Left kidney (tissue), 8 donors: ENCODE measurements at places on chromosomes 7 and 10. TPM values are rescaled to one million over a fixed set of nuclear protein-coding genes. Genes with fewer than 3 reads are reported as not detected.
A peak's percentile ranks its signal among the peaks of the same experiment; 100 is the strongest.

GRCh38 chr7:106450716-106451115, 165.9 kb upstream of the NAMPT start:
- no peak for DNase-seq

- DNase-seq, result peak; percentile 13
Measured at GRCh38 chr7:79401254-79401653, 52.2 kb downstream of the MAGI2 start.

DNA sequence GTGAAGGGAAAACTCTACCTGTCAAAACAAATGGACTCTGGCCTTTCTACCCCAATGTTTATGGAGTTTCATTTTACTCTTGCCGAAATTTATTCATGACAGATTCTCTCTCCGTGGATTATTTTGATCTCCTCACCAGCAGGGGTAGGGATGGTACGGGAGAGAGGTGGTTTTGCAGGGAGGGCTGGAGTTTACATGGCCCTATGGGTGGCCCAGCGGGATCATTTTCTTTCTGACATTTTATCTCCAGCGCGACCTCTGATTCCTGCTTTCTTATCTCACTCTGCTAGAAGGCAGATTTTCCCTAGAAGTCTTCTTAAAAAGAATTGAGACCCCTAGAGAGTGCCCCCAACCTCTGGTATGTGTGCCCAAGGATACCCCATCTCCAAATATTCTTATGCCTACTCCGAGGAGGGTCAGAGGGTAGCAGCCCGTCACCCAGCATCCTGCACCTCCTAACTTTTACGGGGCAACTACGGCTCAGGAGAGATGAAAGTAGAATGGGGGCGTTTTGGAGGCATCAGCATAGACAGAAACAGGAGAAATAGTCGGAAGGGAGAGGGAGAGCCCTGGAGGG, 10.1 kb upstream of the GATA3 start:
- DNase-seq, result no peak

- no peak for DNase-seq
Measured at GRCh38 chr10:13457958-13458686, 70.7 kb downstream of the BEND7 start.

DNA sequence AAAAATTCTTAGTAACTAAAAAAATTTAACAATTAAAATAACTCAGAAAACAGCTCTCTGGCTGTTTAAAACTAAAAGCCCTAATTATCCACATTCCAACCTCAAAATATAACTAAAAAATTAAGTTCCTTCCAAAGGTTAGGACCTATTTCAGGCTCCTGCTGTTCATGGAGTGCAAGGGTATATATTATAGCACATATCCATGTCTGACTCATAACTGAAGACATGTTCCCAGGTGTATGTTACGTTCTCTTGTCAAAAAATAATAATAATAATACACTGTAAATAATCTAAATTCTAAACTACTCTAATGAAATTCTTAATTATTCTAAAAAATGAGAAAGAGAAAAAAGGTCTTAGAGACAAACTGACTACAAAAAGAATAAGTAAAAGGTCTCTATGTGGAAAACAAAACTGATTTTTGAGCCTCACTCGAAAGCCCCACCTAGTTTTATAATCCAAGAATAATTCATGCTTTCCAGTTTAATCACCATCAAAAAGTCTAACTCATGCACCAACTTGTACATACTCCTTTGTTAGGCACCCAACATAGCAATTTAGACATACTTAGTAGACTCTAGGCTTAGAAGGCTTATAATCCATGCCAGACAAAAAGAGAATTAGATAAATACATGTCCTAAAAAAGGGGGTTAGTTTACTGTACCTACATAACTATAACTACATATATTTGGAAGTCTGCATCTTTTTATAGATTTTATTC, 171.4 kb downstream of the KMT2E start:
- DNase-seq, result no peak

TMEM176A gene
- polyA plus RNA-seq, result 90.9 TPM

FKBP9 gene
- 174 TPM for polyA plus RNA-seq

DNA sequence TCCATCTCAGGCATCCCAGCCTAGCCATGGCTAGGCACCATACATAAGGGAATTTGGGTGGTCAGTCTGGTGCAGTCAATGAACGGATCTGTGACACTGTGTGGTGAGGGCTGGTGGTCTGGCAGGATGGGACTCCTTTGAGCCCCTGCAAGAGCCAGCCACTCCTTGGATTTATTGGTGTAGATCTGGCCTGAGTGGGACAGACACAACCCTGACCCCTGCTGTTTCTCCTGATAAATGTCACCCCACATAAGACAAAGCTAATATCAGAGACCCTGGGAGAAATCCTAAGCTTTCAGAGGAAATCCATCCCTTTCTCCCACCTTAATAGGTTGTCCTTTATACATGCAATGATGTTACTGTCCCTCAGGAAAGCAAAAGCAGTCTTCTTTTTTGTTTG, 2.3 kb downstream of the FBXO24 start:
- no peak for DNase-seq

VPS37D gene
- polyA plus RNA-seq, result 9.4 TPM

HIF1AN gene
- polyA plus RNA-seq, result 47.1 TPM

DNA sequence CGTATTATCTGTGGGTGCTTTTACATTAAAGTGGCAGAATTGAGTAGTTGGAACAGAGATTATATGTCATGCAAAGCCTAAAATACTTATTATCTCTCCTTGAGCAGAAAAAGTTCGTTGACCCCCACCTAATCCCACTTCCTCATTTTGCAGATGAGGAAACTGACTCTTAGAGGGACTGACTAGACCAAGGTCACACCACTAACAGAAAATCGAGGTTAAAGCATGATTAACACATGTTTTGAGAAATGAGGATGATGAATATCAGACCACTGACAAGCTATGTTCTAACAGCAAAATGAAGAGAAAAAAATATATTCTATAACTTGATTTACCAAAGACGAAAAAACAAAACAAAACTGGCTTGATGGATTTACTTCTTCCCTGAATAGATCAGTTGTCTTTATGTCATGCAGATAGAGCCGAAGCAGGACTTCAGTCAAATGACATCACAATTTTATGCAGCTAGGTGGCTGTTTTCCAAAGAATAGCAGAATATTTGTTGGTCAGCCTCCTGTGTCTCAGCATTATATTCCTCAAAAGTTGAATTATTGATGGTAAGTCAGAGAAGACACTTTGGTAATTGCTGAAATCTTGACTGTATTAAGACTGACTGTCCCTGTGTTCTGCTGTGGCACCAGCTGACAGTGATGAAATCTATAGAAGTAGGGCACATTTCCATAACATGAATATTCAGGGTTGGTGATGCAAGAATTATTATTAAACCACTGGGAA, 24.2 kb upstream of the SMIM30 start:
- no peak for DNase-seq

GRCh38 chr10:102020938-102021337, 35.0 kb downstream of the ARMH3 start:
- no peak for DNase-seq

DNA sequence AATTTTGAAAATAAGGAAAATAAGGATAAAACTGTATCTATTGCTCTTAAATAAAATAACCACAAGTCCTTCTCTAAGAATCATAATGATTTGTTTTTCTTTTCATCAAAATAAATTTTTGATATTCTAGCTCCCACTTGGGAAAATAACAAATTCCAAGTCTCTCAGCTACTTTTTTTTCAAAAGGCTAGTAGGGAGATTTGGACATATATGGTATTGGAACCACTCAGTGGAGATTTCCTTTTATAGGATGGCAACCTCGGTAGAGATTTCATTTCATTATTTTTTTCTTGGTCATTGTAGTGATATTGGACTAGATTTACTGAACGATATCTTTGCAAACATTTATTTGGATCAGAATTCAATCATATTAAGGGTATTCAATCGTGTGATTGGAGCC, 69.5 kb upstream of the PRKG1 start:
- DNase-seq, result no peak

DNA sequence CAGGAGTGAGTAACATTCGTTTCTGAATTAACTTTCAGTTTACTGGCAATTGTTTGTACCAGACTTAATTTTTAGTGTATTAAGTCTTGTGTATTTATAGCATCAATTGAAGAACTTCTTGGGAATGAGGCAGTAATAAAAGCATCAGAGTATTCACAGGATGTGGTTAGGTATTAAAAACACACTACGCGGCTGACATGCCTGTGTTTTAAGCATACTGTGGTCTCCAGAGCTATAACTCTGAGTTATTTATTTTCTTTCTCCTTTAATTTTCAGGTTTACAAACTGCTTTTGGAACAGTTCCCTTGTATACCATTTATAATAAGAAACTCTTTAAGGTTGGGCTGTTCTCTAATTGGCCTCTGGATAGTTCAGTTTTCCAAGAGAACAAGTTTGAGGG, 626.1 kb upstream of the NRG3 start:
- peak; percentile 39 for DNase-seq

PMS2 gene
- 27.7 TPM for polyA plus RNA-seq

- no peak for DNase-seq
Measured at GRCh38 chr7:79615871-79616640, 162.6 kb upstream of the MAGI2 start.

GRCh38 chr7:120991581-120991980, 3.1 kb downstream of the CPED1 start:
- DNase-seq, result no peak

GRCh38 chr10:92124616-92125143, 166.2 kb downstream of the CPEB3 start:
- peak; percentile 46 for DNase-seq

GRCh38 chr7:92095380-92095779, 38.9 kb downstream of the CYP51A1 start:
- DNase-seq, result no peak

DNA sequence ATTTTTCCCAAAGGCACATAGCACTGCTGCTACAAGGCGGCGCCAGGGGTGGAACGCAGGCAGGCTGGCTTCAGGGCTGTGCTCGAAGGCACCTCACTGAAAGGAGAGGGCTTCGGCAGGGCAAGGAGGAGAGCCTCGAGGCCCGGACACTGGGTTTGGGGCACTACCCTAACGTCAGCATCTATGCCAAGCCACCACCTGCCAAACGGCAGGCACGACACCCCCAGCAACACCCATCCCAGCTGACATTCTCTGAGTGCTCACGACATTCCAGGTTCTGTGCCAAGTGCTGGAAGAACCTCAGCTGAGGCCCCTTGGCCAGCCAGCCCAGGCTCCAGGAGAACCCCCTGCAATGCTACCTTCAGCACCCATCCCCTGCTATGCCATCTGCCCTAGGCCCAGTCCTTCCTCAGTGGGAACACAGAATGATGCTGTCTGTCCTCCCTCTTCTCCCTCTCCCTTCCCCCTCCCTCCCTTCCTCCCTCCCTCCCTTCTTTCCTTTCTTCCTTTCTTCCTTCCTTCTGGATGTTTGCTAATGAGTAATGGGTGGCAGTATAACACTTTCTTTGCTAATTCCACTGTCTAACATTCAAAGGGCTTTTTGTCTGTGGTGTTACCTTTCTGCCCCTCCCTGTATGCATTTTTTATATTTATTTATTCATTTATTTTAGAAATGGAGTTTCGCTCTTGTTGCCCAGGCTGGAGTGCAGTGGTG, 24.3 kb downstream of the ZCCHC24 start:
- DNase-seq, result no peak
